ENCODE measurements at places on chromosomes 11 and 22.

- peak; percentile 85 for DNase-seq
Measured at GRCh38 chr11:129375751-129376657, at the start of gene BARX2. Gene BARX2, plus strand, starts transcription at chr11:129375848. Its CDS starts 188 bp downstream, at chr11:129376036.

DNA sequence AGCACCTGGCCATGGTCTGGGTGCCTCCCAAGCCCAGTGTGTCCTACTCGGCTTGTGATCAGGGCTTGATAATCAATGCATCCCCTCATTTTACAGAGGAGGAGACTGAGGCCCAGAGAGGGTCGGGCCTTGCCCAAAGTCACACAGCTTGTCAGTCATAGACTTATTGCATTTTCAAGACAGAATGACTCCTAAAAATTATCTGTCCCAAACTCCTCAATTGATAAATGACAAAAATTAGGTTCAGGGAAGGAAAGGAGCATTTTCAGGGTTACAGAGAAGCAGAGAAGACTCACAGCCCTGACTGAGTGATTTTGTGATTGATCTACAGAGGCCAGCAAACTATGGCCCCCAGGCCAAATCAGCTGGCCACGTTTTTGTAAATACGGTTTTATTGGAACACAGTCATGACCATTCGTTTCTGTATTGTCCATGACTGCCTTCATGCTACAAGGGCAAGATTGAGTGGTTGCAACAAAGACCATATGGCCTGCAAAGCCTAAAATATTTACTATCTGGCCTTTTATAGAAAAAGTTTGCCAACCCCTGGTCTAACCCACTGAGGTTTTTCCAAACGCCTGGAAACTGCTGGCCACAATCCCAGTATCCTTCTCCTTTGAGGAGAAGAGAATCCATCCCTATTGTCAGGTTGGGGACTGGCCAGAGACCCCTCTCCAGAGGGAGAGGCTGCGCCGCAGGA is 35.1 kb upstream of the NAV2 start:
- no peak for DNase-seq

DNA sequence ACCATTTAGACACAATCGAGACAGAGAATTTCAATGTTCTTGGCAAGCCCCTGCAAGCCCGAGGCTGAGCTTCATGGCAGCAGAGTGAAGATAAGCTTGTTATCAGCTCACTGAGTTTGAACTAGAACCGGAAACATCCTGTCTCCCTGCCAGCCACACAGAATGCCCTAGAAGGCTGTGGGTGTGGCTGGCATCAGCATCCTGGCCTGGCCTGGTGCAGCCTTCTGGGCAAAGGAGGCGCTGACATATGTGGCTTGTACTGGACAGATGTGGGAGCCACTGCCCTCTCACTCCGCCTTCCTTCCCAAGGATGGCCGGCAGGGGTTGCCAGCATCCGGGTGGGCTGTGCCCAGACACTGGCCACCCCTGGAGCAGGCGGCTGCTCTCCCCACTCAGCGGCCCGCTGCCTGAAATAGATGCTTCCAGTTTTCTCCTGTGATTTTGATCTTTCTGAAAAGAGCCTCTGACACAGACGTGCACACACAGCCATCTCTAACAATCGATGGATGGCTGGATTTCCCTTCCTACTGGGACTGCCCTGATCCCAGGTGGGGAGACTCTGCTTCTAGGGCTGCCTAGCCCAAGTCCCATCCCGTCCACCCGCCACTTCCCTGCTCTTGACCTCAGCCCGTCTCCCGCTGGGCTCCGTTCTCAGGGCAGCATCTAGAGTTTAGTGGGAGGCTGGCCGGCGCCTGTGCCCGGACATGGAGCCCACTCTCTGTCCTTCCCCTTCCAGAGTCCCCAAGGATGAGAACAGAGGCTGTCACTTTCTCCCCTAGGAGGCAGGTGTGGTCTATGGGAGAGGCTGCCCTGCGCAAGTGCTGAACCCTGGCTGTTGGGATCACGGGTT is 149.7 kb downstream of the CTTN start:
- DNase-seq = no peak

GRCh38 chr11:95799546-95799945 is 9.2 kb downstream of the CEP57 start:
- DNase-seq = no peak

DNA sequence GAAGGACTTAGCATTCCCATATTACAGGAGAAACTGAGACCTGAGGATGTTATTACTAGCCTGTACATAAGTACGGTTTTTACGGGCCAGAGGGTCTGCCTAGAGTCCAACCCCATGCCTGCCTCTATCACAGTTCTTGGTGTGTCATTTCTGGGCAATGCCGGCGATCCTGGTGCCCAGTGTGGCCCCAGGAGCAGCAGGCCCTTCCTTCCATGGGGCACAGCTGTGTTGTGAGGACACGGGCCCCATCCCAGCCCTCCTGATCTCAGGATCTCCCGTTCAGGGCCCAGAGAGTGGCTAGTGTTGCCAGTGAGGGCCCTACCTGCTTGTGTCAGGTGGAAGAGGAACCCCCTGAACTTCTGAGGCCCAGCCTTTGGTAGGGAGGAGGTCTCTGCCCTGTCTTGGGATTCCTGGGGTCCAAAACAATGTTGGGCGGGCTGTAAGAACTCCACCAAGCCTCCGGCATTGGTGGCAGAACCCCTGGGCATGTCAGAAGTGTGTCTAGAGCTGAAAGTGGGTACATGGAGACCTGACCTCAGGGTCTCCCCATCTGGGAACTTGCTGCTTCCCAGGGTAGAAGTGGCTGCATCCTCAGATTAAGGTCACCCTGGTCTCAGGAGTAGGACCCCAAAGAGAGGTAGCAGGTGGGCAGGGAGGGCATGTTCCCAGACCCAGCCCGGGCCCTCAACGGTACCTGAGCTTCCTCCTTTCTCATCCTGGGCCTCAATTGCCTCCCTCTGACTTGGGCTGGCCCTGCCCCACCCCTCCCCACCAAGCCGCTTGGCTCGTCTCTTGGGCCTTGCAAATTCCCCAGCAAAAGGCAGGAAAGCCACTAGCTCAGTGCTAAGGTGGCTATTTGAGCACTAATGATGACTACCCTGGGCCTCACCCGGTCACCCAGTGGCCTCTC is 74.6 kb upstream of the KCNQ1OT1 start:
- DNase-seq = no peak

- no peak for DNase-seq
Measured at GRCh38 chr22:24389680-24390079, 37.7 kb upstream of the ADORA2A start.

- no peak for DNase-seq
Measured at GRCh38 chr22:44776605-44777363, 24.4 kb downstream of the ARHGAP8 start.

- no peak for DNase-seq
Measured at GRCh38 chr22:17678817-17679385, 40.3 kb downstream of the BCL2L13 start.

- peak; percentile 7 for DNase-seq
Measured at GRCh38 chr11:60370811-60371298, 7.5 kb upstream of the MS4A7 start.

DNA sequence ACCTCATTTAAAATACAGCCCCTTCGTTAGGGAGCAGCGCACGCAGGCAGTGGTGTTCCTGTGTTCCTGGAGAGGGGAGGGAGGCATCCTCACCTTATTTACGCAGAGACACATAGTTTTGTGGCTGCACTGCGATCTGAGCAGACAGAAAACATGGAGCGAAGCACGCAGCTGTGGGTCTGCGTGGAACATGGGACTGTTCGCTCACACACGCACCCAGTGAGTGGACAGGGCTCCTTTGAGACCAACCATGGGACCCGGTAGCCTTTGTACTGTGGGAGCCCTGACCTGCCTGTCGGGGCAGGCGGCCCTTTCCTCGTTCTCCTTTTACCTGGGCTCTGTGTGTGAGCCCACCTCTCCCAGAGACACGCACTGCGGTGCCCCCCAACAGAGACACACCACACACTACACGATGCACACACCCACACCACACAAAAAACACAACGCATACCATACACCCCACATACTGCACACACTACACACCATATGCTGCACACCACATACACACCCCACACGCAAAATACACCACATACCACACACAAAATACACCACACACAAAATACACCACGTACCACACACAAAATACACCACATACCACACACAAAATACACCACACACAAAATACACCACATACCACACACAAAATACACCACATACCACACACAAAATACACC is 1245.7 kb downstream of the BRD1 start:
- peak; percentile 33 for DNase-seq

DNA sequence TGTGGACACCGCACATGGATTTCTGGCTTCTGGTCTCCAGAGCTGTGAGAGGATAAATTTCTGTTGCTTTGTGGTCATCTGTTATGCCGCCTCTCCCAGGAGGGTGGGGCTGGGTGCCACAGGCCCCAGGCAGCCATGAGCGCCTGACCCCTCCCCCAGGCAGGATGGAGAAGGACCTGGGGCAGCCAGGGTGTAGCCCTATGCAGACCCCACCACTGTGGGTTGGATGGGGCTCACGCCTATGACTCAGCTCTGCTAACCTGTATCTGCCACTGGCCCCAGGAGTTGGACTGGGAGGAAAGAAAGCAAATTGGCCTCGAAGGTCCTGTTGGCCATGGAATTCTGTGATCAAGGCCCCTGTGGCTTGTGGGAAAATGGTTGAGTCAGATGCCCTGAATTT is 1351.1 kb downstream of the BRD1 start:
- no peak for DNase-seq

GRCh38 chr11:95671768-95672167 is 117.8 kb downstream of the FAM76B start:
- DNase-seq = peak; percentile 45

- no peak for DNase-seq
Measured at GRCh38 chr11:112780351-112781087, 180.7 kb upstream of the NCAM1 start.

GRCh38 chr11:58957922-58958321 is 18.6 kb downstream of the GLYATL1 start:
- peak; percentile 20 for DNase-seq

GRCh38 chr11:72012091-72012630 is 13.5 kb downstream of the IL18BP start:
- DNase-seq = no peak

- no peak for DNase-seq
Measured at GRCh38 chr22:48881326-48881980, 946.2 kb downstream of the BRD1 start.

- DNase-seq = no peak
Measured at GRCh38 chr11:68346462-68346790, 34.0 kb downstream of the LRP5 start.
